ENCODE measurements at places on chromosomes 1 and 21. TPM values are rescaled to one million over a fixed set of nuclear protein-coding genes. Genes with fewer than 3 reads are reported as not detected.

Gene C1orf74
- 2.0 TPM for total RNA-seq

Gene PAPPA2
- total RNA-seq = 0.09 TPM

Gene GPR52
- 0.43 TPM for total RNA-seq

Gene HSD3B2
- not detected for total RNA-seq

Gene B3GALT5
- not detected for total RNA-seq

Gene MASP2
- total RNA-seq = not detected

All from dermis lymphatic vessel endothelial cell (primary cell).